Ecto neural progenitor cell (in vitro differentiated cells): ENCODE measurements at places on chromosomes 16 and 17.
A peak's percentile ranks its signal among the peaks of the same experiment; 100 is the strongest.

DNA sequence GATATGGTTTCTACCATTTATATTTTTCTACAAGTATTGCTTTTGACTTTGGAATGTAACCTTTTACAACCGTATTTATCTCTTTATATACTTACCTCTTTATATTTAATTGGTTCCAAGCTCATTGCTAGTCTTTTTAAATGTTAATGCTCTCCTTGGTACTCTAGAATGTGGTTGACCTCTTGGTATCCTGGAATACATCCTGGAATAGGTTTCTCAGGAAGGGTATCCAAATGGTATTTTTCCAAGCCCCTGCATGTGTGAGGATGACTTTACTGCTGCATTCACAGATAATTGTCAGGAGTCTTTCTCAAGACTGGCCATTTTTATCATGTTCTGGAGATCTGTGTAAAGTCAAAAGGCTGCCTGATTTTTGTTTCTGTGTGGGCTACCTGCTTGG lies 30.2 kb downstream of the DNAH17 start:
- no peak for DNase-seq

DNA sequence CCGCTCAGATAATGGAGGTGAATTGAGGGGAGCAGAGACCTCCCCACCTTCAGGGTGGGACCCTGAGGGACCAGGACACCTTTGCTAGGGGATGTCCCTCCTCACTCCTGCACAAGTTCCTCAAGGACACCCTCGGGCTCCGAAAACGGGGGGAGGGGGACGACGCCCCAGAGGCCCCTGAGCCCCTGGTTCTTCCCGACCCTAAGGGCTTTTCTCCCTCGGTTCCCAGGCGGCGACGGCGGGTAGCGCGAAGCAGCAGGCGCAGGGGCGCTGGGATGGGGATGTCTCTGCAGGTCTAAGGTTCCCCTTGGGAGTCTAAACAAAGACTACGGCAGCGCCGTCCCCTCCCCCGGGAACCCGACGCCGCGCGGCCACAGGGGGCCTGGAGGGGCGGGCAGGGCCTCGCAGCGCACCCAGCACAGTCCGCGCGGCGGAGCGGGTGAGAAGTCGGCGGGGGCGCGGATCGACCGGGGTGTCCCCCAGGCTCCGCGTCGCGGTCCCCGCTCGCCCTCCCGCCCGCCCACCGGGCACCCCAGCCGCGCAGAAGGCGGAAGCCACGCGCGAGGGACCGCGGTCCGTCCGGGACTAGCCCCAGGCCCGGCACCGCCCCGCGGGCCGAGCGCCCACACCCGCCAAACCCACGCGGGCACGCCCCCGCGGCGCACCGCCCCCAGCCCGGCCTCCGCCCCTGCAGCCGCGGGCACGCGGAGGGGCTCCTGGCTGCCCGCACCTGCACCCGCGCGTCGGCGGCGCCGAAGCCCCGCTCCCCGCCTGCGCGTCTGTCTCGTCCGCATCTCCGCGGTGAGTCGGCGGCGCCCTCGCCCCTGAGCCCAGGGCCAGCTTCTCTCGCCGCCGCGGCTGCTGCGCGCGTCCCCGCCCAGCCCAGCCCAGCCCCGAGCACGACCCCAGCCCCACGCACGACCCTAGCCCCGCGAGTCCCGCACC lies 36.7 kb upstream of the NDRG4 start:
- peak; percentile 64 for DNase-seq

- DNase-seq, result no peak
Measured at GRCh38 chr16:72426386-72426785, 254.4 kb upstream of the PMFBP1 start.

- DNase-seq, result no peak
Measured at GRCh38 chr16:59522826-59523225, 788.7 kb upstream of the GOT2 start.

- no peak for DNase-seq
Measured at GRCh38 chr16:65671071-65671470, 549.2 kb upstream of the CDH11 start.

DNA sequence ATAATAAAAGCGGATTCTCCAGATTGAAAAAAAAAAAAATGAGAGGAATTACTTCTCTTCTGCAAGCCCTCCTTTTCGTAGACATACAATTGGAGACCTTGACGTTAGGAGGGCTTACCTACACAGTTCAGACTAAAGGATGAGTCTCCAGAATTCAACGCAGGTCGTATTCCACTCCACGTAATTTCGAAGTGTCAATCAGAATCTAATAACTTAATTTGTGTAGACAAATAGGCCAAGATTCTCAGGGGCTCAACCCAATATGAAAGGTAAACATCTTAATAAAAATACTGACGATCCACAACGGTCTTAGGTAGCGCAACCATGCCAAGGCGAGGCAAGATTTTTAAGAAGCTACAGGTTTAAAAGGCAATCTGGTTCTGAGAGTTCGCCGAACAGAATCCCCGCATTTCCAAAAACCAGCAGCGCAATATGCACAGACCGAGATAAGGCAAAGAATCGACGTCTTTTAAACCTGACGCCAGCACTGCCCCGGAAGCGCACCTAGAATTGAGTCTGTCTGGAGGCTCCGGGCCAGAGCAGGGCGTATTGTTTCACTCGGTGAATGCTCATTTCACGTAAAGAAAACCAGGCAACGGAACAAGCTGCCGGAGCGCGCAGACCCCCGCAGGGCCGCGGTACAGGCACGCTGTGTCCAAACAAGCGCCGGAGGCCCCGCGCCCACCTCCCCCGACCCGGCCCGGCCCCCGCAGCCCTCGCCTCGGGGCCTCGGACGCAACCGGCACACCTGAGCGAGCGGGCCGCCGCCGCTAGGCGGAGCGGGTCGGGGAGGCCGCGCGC lies 623 bp downstream of the MBTPS1 start:
- no peak for DNase-seq

DNA sequence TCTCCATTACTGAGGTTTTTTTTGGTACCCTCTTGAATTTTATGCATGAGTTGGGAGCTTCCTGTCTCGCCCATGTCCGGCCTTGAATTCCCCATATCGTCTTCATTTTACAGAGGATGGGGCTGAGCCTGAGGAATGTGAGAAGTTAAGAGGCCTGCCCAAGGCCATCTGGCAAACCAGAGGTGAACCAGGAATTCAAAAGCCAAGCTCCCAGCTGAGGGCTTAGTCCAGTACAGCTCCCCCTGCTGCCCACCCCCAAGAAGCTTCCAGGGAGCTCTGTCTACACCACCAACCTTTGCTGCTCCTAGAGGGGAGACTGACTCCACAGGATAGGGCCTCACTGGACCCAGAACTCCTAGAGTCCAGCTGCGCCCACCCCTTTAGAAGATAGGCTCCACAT lies 20.7 kb upstream of the C16orf78 start:
- no peak for DNase-seq

GRCh38 chr16:67357561-67357960 lies 30.9 kb downstream of the LRRC36 start:
- no peak for DNase-seq

DNA sequence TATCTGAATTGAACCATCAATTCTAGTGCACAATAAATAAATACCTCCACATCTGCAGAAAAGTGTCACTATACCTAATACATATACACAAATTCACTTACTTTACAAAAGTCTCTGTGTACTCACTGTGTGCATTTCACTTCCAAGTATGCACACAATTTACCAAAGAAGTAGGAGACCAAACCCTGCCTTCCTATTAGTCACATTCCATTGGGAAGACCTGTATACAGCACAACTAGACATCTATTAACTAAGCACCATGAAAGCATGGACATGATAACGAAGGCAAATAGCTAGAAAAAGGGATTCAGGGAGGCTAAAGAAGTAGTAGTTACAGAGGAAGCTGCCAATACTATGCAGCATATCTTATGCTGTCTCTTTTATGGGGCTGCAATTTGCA lies 139.5 kb downstream of the SNX11 start:
- DNase-seq, result no peak

DNA sequence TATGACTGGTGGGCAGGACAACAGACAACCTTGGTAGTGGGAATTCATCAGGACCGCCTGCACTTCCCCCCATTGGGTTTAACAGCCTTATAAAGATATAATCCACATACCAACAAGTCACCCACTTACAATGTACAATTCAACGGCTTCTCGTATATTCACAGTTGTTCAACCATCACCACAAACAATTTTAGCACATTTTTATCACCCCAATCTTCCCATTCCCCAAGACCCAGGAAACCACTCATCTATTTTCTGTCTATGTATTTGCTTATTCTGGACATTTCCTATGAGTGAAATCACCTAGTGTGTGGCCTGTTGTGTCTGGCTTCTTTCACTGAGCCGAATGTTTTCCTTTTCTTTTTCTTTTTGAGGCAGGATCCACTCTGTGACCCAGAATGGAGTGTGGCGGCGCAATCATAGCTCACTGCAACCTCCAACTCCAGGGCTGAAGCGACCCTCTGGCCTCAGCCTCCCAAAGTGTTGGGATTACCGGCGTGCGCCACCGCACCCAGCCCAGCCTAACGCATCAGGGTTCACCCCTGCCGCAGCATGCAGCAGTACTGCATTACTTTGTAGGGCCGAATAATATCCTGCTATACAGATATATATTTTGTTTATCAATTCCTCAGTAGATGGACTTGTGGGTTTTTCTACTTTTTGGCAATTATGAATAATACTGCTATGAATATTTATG lies 10.9 kb downstream of the ANKS3 start:
- no peak for DNase-seq

DNA sequence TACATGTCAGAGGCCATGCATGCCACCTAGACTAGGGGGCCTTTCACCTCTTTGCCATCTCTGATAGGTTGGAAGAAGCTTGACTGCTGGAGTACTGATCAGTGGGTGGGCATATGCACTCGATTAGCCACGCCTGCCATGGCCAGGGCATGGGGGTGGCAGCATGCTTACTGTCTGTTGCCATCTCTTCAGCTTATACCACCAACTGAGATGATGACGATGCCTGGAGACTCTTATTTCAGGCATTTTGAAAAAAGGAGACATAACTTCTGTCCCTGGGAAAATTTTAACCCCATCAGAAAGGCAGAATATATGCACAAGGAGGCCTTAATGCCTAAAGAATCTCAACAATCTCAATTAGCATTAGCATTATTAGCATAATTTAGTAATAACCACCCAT lies 60.8 kb downstream of the MSI2 start:
- no peak for DNase-seq

DNA sequence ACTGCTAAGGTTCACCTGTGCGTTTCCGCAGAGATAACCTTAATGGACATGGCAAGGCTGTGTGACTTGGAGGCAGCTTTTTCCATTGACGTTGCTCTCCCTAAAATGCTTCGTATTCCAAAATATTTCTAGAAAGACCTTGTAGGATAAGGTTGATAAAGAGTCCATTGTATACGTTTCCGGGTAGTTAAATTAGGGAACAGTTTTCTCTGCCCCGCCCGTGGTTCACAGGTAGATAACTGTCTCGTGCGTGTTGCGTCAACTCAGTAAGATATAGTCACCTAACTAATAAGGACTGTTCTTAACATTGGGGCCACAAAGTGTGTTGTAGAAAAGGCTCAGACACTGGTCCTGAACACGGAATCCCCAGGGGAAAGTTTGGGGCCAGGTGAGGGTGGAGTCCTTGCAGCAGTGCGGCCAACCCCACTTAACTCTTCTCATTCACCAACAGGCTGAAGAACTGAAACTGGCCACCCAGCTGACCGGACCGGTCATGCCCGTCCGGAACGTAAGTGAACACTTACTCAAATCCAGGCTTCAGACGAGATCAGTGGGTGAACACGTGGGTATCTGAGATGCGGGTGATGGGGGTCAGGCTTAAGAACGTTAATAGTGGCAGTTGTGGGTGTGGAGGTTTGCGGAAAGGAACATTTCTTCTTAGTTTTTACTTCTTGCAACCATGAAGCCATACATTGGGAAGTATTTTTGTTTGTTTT lies 1.6 kb downstream of the RPL13 start:
- DNase-seq, result no peak

DNA sequence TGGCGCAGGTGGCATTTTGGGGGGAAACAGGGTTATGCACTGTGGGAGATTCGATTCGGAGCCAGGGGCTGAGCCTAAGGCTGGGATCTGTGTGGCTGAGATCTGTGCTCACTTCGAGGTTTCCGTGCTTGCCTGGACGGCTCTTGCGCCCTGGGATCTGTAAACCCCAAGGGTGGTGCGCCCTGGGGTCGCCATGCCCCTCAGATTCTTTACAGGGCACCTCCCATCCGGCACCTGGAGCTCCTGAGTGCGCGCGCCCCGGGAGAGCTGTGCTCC lies 377 bp downstream of the SLC13A5 start:
- no peak for DNase-seq

- DNase-seq, result no peak
Measured at GRCh38 chr16:24543949-24544348, 4.6 kb downstream of the RBBP6 start.

DNA sequence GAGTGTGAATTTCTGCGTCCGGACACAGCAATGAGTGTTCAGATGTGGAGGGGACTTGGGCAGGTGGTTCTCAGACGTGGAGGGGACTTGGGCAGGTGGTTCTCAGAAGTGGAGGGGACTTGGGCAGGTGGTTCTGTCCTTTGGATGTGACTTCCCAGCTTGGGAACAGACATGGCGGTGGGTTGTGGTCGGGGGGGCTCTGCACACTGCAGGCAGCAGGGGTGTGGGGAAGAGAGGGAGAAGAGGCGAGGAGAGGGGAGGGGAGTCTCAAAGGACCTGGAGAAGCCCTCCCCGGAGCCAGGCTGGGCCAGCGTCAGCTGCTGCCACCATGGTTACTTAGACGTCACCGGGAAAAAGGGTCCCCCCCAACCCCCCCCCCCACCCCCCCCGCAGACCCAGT lies 9.8 kb downstream of the SOX8 start:
- DNase-seq, result no peak

DNA sequence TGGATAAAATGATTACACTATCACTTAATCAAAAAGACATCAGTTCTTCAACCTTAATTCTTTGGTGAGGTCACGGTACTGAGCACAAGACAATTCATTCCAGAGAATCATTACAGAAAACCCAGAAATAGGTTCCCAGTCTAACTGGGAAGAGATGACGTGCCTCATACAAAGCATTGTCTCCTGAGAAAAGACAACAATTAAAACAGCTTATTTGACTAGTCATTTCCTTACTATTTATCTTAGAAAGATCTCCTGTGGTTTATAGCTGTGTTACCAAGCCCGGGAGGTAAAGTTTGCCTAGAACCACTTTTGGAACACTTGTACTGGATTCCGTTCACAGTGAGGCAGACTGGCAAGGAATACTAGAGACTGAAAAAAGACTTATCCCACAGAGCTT lies 5.1 kb downstream of the PHF12 start:
- no peak for DNase-seq

GRCh38 chr16:85300406-85300968 lies 188.2 kb upstream of the CIBAR2 start:
- no peak for DNase-seq

GRCh38 chr16:86375851-86376250 lies 134.5 kb upstream of the FOXF1 start:
- DNase-seq, result no peak

DNA sequence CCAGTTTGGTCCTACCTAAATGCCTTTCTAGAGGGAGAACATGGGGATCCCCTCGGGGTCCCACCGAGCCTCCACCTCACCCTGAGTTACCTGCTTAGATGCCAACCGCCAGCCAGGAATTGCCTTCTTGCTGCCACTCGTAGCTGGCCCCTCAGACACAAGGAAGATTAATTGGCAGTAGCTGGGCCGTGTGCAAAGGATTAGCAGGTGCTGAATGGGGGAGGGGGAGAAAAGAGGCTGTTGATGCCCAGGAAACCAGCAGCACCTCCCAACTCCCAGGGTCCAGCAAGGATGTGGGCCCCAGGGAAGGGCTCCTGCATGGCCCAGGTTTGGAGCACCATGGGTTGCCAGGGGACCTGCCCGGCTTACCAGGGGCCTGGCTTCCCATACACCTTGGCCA lies at the start of gene CNGB1:
TSS of gene CNGB1 (minus strand) at position 159 of the 400 bp plus-strand sequence. CDS start 3,842 bp downstream, outside the sequence.
- DNase-seq, result no peak
